ENCODE measurements at places on chromosomes 7 and 10.

- DNase-seq: no peak
These were observed 251.8 kb downstream of the BMPER start for GRCh38 chr7:34157137-34157536.

DNA sequence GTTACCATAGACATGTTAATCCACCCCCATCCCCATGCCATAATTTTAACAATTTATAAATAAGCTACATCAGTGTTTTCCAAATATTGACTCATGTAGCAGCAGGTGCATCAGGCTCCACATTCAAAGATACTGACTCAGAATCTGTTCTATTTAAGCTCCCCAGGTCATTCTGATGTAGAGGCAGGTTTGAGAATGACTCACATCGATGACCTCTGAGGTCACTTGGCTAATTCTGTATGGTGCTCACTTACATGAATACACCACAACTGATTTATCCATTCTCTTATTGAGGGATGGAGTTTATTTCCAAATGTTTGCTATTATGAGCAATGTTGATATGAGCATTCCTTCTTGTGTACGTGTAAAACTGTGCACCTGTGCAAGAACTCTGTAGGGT, 1159.0 kb downstream of the TYW1 start:
- DNase-seq: no peak

DNA sequence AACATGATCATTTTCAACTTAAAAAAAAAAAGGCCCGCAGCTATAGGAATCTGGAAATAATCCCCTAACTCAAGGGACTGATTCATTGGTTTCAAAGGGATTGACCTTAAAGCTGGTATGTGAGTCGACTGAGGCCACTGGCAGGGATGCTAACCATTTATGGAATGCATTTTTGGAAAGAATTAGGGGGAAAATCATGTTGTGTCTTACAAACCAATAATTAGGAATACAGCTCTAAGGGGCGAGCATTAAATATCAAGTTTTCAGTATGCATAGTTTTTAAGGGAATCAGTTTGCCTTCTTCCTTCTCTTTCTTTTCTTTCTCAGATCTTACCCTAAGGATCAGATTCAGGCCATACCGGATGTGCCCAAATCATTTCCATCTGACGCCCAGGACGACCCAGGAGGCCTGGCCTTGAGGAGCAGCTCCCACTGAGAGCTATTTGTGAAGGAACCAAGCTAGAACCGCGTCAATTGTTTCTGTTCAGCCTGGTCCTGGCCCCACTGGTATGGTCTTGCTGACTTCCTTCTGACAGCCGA, 48.7 kb downstream of the BPGM start:
- DNase-seq: no peak

- no peak for DNase-seq
These were observed 22.3 kb upstream of the PRRT4 start for GRCh38 chr7:128383776-128384175.

- DNase-seq: peak; percentile 3
These were observed 145.3 kb upstream of the PRSS1 start for GRCh38 chr7:142603870-142604448.

Measured in NCI-H2227 treated with DMSO at 0.1 percent for 48 hours (cell line).